ENCODE measurements at places on chromosomes 12 and 14.
A peak's percentile ranks its signal among the peaks of the same experiment; 100 is the strongest.

DNA sequence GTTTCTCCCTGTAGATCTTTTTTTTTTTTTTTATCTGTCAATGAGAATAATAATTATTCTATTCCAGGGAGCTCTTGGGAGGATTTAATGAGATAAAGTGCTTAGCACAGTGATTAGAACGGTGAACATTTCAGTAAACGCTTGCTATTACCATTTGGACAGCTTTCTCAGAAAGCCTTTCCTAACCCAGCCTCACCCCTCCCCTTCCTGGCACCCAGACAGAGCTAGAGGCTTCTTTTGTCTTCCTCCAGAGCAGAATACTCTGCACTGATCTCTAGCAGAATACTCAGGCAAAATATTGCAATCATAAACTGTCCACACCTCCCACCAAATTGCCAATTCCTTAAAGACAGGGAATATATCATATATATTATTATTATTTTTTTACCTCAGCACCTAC is 66.6 kb downstream of the ERGIC2 start:
- DNase-seq: no peak

DNA sequence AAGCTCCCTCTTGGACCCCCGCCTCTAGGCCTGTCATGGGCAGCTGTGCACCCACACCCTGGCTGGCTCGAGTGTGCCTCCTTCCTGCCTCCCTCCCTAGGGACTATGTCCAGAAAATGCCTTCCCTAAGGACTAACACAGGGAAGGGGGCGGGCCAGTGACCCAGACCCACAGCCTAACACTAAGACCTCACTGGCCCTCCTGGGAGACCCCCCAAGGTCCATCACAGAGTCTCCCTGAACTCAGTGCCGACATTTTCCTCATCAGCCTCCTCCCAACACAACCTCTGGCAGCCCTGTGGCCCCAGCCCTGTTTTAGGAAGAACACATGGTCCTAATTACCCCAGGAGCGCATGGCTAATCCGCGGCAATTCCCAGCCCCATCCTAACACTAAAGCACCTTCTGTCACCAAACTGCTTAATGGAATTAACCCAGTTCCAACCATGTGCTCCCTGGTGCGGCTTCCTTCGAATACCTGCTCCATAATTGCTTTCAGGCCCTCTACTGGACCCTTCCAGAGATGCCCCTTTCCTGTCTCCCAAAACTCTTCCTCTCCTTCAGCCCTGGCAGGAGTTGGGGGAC is 5.6 kb downstream of the MSI1 start:
- DNase-seq: no peak

DNA sequence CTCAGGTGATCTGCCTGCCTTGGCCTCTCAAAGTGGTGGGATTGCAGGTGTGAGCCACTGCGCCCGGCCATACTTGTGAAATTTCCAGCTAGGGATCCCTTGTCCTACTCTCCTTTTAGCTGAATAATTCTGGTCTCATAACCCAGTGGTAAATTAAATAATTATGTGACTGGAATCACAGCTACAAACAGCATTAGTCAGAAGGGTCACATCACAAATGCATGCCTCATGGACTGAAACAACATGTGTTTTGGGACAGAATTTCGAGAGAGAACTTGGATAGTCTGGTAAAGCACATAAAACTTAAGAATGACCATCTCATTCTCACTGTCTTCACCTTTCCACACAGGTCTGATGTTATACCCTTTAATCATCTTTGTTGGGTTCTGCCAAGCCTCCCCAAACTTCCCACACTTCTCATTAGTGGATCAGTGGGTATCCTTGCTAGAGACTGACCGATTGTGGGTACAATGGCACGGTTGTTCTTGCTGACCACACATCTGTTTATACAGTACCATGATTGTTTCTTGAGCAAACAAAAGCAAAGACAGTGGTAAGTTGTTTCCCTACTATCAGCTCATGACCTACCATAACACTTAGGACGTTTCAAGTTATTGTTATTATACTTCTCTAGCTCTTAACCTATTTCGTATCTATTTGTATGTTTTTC is 5.1 kb downstream of the GPRC5D start:
- no peak for DNase-seq

DNA sequence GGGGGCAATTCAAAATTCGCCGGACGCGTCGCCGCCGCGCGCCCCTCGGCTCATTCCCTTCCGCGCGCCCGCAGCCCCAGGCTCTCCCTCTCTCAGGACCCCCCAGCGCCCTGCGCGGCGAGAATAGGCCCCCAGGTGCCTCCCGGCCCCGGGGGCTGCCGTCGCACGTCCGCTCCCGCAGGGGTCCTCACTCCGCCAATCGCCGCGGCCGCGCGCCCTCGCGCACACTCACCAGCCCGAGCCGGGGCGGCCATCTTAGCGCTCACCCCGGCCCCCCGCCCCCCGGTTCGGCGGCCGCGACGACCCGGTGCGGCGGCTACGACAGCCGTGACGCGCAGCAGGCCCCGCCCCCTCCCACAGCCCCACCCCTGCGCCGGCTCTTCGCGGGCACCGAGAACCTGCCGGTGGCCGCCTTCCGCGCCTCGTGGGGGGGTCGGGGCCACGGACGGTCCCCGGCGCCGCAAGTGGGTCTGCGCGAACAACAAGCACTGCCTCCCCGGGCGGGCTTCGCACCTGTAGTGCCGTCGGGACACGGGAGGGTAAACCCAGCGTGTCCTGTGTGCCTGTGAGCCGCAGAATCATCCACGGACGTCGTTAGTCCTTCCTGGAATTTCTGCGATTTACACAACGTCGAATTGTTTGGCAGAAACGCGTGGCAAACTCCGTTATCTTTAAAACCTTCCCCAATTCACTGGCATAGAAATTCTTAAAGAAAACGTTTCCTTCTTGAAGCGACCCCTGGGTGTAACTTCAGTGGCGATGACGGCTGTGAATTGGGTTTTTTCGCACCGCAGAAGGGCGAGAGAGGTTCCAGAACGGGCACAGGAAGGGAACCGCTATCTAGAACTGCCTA is 2.5 kb downstream of the USP44 start:
- peak; percentile 53 for DNase-seq

DNA sequence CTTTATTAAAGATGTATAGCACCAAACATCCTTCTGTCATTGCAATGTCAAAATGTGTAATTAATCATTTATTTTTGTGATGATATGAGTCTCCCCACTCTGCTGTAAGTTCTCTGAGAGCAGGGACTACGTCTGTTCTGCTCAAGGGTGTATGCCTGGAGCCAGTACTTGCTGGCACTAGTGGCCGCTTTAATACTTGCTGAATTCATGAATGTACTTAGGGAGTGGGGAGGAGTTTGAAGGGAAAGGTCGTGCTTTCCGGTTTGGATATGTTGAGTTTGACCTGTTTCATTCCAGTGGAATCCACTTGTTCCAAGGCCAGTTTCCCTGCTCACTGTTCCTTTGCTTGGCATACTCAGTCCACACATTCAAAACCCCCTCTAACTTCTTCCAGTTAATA is 1.9 kb upstream of the DCAF5 start:
- no peak for DNase-seq

DNA sequence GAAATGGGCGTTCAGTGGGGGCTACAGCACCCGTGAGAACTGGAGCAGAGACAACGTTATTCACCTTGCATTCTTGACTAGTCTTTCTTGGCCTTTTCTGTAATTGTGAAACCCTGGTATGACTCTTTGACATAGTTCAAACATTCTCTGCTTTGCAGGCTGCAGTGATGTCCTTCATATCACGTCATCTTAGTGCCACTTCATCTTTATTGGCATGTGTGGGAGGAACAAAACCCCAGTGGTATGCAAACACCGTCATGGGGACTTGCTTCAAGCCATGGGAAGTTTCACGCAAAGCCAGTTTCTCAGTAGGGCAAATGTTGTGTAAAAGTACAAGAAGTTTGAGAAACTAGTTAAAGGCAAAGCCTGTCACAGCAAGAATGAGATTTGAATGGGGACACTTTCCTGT is 20.2 kb upstream of the DUSP16 start:
- no peak for DNase-seq

DNA sequence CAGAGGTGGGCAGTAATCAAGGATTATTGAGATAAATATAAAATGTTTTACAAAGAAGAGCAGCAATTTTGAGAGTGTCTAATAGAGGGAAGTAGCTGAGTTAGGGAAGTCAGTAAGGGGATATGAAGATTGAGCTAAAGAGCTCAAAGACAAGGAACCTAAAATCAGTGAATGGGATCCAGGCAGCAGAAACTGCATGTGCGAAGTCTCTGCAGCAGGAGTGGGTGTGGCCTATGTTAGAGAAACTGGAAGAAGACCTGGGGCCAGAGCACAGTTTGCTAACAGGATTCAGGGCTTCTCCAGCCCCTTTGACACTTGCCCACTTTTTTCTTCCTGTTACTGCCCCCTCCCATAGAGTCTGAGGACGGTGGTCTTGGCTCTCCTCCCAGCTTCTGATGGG is 36.3 kb upstream of the PLXNC1 start:
- DNase-seq: no peak

GRCh38 chr14:100339766-100340422 is 16.8 kb downstream of the SLC25A47 start:
- DNase-seq: no peak

DNA sequence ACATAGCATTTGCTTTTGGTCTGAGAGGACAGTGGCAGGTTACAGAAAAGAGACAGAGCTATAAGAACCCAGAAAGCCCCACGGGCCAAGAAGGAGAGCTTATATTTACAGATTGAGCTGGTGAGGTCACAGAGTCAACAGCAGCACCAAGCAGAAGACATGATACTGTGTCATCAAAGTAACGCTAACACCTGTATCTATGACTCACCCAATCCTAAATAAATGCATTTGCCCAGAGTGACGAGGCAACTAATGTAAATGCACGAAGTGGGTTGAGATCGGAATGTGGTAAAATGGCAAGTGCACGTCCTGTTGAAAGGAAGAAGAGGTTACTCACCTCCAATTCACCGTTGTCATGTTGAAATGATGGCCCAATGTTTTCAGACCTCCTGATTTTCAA is 6.7 kb upstream of the CD163L1 start:
- DNase-seq: no peak

DNA sequence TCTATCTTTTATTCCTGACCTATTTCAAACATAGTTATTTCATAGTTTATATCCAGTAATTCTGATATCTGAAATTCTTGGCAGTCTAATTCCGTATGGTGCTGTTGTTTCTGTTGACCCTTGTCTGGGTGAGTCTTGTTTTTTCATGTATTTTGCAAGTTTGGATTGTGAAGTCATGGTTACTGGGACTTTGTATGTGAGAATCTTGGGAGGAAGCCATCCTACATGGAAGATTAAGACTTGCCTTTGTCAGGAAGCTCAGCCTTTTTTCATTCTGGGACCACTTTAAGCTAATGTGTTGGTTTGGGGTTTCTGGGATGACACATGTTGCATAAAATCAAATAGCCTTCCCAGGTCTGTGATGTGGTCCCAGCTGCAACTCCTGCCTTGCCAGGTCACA is 191.6 kb upstream of the E2F7 start:
- DNase-seq: no peak

DNA sequence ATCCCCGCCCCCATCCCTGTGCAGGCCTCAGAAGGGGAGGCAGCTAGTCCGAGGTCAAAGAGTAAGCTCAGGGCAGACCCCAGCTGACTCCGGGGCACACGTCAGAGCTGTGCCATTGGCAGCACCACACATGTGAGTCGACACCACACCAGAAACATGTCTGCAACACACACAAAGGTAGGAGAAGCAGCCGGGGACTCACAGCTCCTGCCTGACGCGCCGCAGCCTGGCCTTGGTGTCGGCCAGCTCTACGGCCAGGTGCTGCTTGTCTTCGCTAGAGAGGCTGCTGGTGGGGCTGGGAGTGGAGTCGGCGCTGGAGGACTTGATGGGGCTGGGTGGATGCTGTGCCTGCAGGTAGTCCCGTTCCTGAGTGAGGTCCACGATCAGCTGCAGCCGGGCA is 78.5 kb downstream of the CCDC88C start:
- no peak for DNase-seq

DNA sequence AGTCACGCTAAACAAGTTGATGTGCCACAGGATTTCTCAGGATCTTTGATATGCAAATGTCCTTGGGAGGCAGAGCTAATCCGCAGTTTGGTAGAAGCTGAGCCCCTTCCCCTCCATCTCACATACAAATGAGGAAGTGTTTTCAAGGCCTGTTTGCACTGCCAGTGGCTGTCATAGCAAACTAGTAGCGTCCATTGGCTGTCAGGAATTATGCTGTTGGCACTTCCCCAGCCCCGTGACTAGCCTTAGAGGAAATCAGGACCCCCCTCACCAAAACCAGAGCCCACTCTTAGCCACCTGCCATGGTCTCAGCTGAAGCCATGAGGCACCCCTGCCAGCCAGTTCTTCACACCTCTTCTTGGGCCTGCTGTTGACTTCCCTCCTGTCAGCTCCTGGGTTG is 253.9 kb downstream of the CACNA1C start:
- no peak for DNase-seq

DNA sequence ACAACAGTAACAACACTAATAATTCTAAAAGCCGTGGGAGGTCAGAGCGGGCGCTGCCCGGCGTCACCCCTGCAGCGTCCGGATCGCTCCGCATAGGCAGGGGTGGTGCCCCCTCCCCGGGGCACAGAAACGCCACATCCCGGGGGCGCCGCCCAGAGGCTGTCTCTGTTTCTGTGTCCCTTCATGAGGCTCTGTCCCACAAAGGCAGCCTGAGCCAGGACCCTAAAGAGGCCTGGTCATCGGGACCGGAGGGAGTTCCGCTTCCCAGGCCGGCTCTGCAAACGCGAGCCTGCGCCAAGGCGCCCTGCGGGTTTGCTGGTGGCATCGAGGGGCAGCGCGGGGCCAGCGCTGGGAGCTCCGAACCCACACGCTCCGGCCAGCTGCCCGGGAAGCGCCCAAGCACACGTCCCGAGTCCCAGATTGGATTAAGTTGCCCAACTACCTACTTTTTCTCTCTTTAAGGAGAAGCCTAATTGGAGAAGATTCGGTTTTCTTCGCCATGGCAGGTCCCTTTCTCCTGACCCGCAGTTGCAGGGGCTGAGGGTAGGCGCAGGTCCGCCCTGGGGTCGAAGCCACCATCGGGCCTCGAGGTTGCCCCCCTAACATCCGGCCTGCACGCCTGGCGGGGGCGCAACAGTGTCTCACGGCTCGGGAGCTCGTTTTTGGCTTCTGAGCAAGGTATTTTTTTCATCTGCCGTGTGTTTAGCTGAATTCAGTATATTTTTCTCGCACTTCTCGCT is 421.7 kb downstream of the VRK1 start:
- DNase-seq: peak; percentile 23

GRCh38 chr12:112586148-112586783 is 167.5 kb downstream of the PTPN11 start:
- DNase-seq: no peak

- DNase-seq: no peak
Observed at GRCh38 chr14:92969871-92970270, 46.9 kb downstream of the CHGA start.

- peak; percentile 12 for DNase-seq
Observed at GRCh38 chr12:9607716-9608115, at the start of gene KLRB1. KLRB1 (minus strand) TSS chr12:9607916; CDS start chr12:9607839, 77 bp downstream.
